Calu3 (cell line): ENCODE measurements at places on chromosomes 6 and 20.

DNA sequence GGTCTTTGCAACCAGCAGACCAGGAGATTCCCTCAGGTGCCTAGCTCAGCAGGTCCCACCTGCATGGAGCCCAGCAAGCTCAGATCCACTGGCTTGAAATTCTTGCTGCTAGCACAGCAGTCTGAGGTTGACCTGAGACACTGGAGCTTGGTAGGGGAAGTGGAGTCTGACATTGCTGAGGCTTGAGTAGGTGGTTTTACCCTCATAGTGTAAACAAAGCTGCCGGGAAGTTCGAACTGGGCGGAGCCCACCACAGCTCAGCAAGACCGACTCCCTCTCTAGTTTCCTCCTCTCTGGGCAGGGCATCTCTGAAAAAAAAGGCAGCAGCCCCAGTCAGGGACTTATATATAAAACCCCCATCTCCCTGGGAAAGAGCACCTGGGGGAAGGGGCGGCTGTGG is 34.3 kb downstream of the PRSS35 start:
- DNase-seq: peak; percentile 5

GRCh38 chr20:645318-646106 is 7.5 kb downstream of the SRXN1 start:
- peak; percentile 76 for DNase-seq

DNA sequence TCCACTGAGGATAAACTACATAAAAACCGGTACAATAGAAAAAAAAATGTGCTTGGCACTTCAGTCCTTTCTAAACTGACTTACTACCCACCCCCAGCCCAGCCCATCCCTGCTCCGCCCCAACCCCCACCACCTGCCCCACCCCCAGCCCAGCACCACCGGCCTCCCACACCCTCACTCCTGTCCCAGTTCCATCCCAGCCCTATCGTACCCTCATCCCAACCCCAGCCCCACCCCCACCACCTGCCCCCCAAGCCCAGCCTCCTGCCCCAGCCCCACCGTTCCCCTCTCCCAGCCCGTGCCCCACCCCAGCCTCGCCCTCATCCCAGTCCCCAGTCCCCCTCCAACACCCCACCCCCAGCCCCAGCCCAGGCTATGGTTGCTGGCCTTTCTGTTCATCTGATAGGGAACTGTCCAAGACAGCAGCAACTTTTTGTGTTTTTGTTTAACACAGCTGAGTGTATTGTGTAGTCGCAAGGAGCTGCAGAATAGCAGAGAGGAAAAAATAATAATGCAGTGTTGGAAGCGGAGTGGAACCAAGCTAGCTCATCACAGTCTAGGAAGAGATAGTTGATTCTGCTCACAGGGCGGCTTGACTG is 61.9 kb downstream of the SASH1 start:
- DNase-seq: no peak

GRCh38 chr6:166636191-166636933 is 9.3 kb upstream of the RPS6KA2 start:
- no peak for DNase-seq

- DNase-seq: no peak
These were observed 37.0 kb upstream of the ECI2 start for GRCh38 chr6:4172368-4172767.

- DNase-seq: no peak
These were observed 53.1 kb downstream of the CPNE5 start for GRCh38 chr6:36786055-36786675.

DNA sequence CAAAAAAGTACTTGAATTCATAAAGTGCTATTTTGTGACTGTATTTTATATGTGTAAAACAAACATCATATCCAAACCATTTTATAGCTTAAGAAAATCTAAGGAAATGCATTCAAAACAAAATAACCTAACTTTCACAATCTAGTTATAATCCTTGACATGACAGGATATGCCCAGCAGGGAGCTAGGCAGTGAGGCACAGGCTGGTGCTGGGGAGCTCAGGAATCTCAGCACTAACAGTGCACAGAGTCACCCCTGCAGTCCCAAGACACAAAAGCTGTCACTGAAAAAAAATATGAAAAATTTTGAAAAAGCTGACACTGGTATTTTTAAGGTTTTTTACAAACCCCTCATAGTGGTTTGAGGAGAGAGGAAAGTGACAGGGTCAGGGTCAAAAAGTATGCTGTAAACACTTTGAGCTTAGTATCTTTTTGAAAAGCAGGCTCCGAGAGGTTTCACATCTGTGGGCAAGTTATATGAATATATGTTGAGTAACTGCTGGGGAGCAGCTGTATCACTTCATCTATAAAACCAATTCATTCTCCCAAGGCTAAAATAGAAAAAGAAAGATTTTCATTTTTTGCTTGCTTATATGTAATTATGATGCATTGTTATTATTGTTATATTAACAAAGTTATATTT is 24.1 kb downstream of the LGSN start:
- no peak for DNase-seq

GRCh38 chr6:99030915-99031314 is 83.2 kb upstream of the FBXL4 start:
- no peak for DNase-seq

GRCh38 chr6:3803627-3804468 is 45.3 kb upstream of the FAM50B start:
- DNase-seq: no peak

GRCh38 chr6:34020807-34021553 is 124.9 kb downstream of the GRM4 start:
- DNase-seq: no peak

DNA sequence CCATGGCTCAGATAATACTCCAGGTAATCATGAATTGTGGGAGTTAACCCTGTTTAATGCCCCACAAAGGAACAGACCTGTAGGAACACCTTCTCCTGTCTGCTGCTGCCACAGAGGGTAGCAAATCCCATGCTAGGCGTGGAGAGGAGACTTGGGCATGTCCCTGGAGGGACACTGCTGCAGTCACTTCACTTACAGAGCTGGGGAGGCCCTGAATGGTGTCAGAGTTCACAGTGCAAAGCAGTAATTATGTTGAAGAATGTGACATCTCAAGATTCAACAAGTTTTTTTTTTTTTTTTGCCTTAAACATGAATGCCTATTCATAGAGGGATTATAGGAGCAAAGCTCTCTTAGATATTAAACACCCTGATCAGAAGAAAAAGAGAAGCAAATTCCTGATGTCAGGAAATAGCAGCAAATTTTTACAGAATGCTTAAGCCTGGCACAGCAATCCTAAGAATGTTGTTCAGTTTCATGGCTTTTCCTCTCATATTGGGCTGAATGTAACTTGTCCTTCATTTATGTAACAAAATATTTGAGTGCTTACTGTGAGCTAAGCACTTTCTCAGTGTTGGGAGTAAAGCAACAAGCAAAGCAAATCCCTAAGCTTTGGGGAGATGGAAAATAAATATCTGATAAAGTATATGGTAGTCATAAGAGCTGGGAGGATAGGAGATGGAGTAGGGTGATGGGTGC is 45.0 kb downstream of the CARMIL1 start:
- DNase-seq: no peak

DNA sequence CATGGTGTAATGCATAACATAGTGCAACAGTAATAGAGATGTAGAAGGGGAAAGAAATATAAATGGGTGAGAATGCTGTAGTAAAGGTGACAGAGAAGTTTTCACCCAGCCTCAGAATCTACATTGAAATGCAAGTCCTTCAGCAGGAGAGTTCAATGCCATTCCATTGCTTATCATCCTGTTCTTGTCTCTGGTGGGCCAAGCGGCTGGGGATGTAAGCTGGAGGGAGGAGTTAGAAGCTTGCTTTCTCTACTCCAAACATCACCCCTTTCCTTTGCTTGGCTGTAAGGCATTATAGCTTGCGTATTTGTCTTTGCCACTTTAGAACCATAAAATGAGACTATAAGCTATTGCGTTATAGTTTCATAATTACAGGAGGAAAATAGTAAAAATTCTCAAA is 2.2 kb upstream of the FUT9 start:
- no peak for DNase-seq

GRCh38 chr6:68915586-68915985 is 280.5 kb downstream of the ADGRB3 start:
- DNase-seq: no peak

DNA sequence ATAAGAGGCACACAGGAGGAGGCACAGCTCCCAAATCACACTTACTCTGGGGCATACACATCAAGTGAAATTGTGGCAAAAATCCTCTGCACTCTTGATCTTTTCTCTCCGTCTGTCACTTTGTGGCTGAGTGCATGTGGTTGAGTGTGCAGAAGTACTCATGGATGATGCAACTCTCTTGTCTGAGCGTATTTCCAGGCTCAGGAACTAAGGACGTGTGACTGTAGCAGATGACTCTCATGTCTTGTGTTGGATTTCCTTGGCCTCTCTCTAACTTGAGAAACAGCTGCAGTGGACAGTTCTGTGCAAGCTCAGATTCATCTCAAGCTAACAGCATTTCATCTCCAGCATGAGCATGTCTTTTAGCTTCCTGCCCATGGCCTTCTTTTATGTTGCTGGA is 245.4 kb upstream of the FLRT3 start:
- DNase-seq: no peak

GRCh38 chr20:44959082-44959637 is 1.0 kb downstream of the TOMM34 start:
- no peak for DNase-seq

GRCh38 chr20:63132131-63132714 is 83.7 kb downstream of the YTHDF1 start:
- DNase-seq: no peak

DNA sequence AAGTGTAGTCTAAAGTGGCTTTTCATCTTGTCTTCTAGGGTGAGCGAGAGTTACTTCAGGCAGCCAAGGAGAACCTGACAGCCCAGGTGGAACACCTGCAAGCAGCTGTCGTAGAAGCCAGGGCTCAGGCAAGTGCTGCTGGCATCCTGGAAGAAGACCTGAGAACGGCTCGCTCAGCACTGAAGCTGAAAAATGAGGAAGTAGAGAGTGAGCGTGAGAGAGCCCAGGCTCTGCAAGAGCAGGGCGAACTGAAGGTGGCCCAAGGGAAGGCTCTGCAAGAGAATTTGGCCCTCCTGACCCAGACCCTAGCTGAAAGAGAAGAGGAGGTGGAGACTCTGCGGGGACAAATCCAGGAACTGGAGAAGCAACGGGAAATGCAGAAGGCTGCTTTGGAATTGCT is 27.1 kb downstream of the C20orf173 start:
- no peak for DNase-seq

GRCh38 chr6:135568379-135568778 is 70.8 kb upstream of the AHI1 start:
- no peak for DNase-seq

DNA sequence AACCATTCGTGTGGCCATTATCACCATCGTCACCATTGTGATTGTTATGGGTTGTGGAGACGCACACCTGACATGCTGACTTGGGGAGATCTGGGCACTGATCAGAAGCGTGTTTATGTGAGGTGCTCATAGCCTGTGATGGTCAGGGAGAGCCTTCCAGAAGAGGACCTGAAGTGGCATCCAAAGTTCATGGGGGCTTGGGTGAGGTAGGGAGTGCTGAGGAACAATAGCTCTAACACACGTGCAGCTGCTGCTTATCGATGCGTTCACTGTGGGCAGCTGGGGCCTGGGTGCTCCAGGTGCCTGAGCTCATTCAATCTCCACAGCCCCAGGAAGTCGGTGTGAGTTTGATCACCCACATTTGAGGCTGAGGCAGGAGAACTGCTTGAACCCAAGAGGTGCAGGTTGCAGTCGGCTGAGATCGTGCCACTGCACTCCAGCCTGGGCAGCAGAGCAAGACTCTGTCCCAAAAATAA is 227.3 kb downstream of the PREX1 start:
- no peak for DNase-seq

DNA sequence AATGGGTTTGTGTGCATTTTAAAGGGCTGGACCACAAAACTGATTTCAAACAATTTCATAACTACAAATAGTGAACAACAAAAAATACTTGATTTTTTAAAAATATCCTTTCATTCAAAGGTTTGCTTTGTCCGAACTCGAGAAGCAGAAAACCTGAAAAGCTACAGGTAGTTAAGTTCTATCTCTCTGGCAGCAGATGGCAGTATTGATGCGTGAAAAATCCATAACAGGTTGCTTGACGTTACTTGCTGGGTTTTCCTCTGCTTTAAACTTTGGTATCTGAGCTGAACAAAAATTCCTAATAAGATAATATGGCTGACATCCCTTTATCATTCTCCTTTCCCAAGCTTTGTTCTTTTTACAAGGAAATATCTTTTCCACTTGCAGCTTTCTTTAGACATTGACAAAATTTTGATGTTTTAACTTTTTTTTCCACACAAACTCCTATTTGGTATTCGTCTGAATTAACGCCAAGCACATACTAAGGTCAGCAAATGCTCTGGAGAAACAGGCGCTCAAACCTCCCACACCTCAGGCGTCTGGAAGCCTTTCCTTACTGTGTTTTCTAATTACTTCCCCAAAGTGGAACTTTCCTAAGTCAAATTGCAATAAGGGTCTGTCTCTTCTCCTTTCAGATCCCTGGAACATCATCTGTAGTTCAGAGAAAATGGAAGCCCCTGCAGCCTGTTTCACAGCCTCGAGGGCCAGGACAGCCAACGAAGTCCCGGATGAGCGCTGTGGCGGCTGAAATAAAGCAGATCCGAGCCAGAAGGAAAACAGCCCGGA is 50.3 kb upstream of the GFRAL start:
- peak; percentile 43 for DNase-seq

GRCh38 chr6:137150072-137150471 is 23.4 kb downstream of the IL22RA2 start:
- no peak for DNase-seq

DNA sequence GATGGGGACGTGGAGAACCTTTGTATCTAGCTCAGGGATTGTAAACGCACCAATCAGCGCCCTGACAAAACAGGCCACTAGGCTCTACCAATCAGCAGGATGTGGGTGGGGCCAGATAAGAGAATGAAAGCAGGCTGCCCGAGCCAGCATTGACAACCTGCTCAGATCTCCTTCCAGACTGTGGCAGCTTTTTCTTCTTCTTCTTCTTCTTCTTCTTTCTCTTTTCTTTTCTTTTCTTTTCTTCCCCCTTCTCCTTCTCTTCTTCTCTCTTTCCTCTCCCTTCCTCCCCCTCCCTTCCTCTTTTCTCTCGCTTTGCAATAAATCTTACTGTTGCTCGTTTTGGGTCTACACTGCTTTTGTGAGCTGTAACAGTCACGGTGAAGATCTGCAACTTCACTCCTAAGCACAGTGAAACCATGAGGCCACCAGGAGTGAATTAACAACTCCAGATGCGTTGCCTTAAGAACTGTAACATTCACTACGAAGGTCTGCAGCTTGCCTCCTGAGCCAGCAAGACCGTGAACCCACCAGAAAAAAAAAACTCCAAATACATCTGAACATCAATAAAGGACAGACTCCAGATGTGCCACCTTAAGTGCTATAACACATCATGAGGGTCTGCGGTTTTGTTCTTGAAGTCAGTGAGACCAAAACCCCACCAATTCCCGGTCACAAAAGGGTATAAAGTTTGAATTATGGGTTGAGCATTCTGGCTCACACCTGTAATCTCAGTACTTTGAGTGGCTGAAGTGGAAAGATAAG is 19.6 kb upstream of the SERPINB1 start:
- no peak for DNase-seq
